Activated CD4-positive, alpha-beta T cell treated with anti-CD3 and anti-CD28 coated beads, Interleukin-2, amount 50 U/mL, for 16 hours (primary cell): ENCODE measurements at places on chromosomes 6 and 20.

DNA sequence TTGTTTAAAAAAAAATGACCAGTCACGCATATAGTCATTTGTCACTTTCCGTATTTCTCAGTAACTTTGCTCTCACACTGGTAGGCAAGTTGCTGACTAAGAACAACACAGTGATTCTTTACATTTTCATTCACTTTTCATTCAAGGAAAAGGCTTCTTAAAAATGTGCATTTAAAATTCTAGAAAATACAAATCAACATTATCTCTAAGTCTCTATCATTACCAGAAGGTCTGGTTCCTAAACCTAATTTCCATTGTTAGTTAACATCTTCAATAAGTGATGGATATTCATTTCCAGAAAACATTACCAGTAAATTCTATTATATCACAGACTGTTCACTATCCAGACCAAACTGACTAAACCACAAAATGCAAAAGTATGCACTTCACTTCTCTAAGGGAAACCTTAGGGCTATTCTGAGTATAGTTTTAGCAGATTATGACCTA is 115.3 kb downstream of the AHI1 start:
- DNase-seq = peak; percentile 84

- DNase-seq = no peak
Measured at GRCh38 chr20:59363101-59363500, 62.7 kb downstream of the EDN3 start.

DNA sequence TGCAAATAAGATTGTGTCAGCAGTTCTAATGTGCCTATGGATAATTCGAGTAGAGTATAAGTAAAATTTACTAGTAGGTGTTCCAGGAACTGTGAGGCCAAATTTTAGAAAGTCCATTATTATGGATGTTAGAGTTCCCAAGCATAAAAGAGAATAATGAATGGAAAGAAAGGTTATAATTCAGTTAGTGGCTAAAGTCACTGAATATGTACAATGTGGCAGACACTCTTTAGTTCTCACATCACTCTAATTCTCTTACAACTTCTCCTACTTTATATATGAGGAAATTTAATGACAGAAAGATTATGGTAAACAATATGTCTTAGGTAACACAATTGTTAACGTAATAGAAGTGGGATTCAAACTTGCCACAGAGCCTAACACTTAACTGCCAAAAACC is 75.3 kb downstream of the EYS start:
- DNase-seq = no peak

GRCh38 chr6:34585512-34586061 is 29.5 kb upstream of the SPDEF start:
- DNase-seq = no peak

DNA sequence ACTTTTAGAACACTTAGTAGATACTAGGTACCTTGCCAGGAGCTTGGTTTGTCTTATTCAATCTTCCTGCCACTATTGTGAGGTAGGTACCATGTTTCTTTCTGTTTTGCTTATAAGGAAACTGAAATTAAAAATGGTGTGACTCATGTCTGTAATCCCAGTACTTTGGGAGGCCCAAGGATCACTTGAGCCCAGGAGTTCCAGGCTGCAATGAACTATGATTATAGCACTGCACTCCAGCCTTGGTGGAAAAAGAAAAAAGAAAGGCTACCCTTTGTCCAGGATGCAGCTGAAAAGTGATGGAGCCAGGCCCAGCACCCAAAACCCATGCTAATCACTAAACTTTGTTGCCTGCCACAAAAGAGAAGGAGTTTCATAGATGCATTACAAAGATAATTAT is 34.1 kb upstream of the LAMA4 start:
- peak; percentile 28 for DNase-seq

GRCh38 chr6:131999545-132000146 is 48.5 kb upstream of the CCN2 start:
- no peak for DNase-seq

- DNase-seq = no peak
Measured at GRCh38 chr6:169172946-169173345, 80.7 kb downstream of the THBS2 start.

DNA sequence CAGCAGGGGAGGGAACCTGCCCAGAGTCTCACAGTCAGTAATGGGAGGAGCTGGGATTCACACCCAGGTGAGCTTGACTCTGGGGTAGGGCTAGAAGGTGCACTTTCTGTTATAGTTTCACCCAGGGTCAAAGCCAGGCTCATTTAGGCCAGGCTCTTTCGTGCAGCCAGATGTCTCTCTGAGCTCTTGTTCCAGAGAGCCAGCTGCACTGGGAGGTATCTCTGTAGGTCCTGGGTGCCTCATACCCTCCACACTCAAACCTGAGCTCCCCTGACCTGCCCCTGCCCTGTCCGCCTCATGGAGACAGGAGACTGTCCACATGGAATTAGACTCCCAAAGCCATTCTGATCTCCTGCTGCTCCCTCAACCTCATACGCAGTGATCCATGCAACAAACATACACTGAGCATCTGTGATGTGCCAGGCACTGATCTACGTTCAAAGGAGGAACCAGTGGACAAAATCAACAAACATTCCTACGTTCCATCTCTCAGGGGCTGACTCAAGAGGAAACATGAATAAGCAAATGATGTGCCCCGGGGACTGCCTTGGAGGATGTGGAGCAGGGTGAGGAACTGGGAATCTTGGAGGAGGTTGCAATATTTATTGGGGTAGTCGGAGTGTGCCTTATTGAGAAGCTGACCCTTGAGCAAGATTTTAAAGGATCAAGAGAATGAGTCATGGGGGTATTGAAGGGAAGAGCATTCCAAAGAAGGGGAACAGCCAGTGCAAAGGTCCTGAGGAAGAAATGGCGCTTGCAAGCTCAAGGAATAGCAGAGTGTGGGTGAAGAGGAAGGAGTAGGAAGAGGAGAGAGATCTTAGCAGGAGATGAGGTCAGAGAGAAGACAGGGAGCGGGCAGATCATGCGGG is 71.3 kb upstream of the TOX2 start:
- no peak for DNase-seq

DNA sequence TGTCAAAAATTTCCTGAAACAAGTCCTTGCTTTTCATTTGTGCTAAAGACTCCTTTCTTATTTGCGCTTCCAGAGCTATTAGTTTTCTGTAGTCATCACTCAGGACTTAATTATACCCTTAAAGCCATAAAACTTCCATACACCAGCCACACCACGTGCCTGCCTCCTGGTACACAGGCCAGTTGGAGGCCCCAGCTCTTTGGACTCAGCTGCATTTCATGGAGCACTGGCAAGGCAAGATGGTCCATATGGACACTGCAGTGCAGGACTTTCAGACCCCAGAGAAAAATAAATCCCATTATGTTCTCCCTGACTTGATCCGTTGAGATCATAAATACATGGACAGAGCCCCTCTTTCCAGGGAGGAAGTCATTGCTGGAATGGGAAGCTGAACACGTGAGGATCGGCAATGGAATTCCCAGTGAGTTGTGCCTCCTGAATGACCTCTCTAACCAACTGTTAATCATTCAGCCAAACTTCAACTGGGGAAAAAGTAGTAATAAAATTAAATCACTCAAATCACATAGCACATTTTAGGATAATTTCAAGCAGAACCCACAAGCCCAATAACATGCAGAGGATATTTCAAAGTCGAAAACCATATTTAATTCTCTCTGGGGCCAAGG is 173.1 kb downstream of the HACE1 start:
- no peak for DNase-seq

- DNase-seq = no peak
Measured at GRCh38 chr6:148973538-148974208, 226.8 kb downstream of the UST start.

GRCh38 chr6:6714118-6714897 is 125.8 kb downstream of the LY86 start:
- no peak for DNase-seq
